ENCODE measurements at places on chromosomes 12 and 14.

- peak; percentile 65 for DNase-seq
Measured at GRCh38 chr12:11581179-11581755, 68.2 kb upstream of the ETV6 start.

DNA sequence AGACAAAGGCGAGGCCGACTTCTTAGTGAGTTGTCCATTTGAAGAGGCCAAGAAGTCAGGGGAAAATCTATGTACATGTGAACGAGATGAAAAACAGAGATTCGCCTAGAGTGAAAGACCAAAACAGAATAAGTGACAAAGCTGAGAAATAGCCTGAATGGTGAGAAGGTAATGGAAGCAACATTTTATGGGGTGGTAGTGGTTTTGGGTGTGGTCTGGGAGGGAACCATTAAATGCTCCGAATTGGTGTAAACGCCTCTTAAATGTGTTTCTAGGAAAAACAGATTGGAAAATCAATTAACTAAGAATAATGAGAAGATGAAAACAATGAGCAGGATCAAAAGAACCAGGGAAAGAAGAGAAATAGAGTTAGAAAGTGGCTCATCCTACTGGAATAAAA is 83.8 kb upstream of the MANSC4 start:
- no peak for DNase-seq

DNA sequence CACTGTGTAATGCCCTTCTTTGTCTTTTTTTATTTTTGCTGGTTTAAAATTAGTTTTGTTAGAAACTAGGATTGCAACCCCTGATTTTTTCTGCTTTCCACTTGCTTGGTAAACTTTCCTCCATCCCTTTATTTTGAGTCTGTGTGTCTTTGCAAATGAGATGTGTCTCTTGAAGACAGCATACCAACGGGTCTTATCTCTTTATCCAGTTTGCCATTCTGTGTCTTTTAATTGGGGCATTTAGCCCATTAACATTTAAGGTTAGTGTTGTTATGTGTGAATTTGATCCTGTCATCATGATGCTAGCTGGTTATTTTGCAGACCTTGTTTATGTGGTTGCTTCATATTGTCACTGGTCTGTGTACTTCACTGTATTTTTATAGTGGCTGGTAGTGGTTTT is 43.5 kb upstream of the LALBA start:
- no peak for DNase-seq

GRCh38 chr12:1553987-1554982 is 40.1 kb downstream of the FBXL14 start:
- no peak for DNase-seq

GRCh38 chr14:100568998-100569733 is 18.1 kb downstream of the BEGAIN start:
- no peak for DNase-seq

GRCh38 chr12:12024911-12025682 is 45.6 kb upstream of the BCL2L14 start:
- no peak for DNase-seq

- no peak for DNase-seq
Measured at GRCh38 chr12:43816168-43816567, 10.1 kb upstream of the TWF1 start.

DNA sequence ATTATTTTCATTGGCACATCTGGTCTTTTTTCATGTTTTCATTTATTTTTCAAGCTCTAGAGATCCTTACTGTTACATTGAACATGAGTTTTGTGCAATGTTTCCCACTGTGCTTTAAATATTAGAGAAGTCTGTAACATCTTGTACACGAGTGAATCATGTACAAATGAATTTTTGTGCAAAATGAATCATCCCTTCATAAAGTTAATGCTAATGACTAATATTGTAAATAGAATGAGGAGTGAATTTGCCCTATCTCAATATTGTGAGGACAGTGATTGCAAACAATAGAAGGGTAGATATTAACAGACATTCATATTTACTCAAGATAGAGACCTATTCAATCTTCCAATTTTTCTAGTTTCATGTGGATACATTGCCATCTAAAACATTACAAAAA is 463.3 kb upstream of the FOXG1 start:
- DNase-seq, result no peak

DNA sequence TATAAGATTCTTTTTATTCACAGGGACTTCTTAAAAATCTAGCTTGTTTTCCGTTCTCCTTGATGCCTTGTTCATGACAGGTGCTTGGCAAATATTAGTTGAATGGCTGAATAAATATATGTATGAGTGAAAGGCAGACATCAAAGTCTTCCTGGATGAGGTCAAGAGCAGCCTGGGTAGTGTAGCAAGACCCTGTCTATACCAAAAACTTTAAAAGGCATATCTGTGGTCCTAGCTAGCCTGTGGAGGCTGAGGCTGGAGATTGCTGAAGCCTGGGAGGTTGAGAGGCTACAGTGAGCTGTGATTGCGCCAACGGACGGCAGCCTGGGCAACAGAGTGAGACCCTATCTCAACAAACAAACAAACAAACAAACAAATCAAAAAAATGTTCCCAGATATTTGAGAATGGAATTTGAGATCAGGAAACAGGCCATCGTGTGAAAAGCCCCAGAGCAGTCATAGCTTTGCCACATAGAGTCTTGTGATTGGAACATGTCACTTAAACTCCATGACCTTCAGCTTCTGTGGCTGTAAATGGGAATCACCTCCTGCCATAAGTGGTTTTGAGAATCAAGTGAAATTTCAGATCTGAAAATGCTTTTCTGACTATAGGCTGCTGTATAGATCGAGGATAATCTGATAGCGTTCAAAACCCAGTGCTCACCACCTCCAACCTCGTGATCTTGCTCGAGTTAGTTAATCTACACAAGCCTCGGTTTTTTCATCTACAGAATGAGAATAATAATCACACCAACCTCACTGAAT is 64.3 kb downstream of the ZFP36L1 start:
- DNase-seq, result no peak

DNA sequence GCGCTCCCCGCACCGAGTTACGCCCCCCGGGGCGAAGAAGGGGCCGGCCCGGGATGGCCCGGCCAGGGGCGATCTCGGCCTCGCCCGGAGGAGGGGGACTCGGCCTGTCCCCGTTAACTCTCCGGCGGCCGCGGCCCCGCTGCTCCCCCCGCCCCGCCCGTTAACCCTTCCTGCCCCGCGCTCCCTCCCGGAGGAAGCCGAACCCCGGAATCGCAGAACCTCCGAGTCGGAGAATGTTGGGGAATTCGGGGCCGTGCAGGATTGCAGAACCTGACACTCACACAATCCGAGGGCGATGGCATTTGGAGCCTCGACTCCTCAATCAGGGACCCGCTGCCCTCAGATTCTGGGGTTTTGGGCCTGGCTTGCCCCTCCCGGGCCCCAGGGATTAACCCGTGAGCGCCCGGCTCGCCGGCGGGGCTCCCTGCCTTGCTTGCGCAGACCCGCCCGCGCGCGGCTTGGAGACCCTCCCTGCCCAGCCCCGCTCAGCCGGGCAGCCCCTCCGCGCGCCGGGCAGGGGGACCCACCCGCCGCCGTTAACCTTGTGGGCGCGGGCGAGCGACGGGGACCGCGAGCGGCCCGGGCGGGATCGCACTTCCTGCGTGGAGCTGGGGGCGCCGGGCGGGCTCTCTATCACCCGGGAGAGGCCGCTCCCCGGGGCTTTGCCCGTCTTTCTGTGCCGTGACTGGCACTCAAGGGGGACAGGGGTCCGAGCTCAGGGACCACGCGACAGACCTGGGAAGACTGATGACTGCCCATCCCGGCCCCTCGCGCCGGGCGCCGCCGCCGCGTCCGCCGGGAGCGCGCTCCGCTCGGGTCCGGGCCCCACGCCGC is 18.8 kb downstream of the BEGAIN start:
- DNase-seq, result no peak

GRCh38 chr12:6285063-6285477 is 25.4 kb upstream of the PLEKHG6 start:
- DNase-seq, result peak; percentile 78

GRCh38 chr14:60116181-60116580 is 24.5 kb downstream of the PCNX4 start:
- no peak for DNase-seq

GRCh38 chr12:32737715-32738114 is 18.0 kb downstream of the YARS2 start:
- DNase-seq, result no peak

DNA sequence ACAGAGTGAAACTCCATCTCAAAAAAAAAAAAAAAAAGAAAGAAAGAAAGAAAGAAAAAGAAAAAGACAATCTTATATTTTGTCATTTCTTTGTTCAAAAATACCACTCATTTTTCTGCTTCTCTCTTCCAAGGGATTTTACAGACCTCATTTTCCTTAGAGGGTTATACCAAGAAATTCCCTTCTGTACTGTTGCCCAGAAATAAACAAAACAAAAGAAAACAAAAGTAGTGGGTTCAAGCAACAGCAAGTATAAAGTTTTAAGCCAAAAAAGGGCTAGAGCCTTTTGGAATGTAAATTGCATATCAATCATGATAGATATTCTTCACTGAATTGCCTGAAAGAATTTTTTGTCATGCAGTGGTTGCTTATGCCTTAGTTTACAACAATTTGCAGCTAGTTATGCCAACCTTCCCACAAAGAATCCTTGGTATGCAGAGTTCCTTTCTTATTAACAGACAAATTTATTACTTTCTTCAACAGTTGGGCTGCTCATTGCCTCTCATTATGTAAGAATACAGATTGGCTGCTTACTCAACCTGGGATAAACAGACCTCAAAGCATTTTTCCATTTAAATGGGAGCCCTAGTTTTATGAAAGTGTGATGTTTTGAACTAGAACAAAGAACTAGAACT is 129.1 kb upstream of the PPFIA2 start:
- DNase-seq, result no peak

DNA sequence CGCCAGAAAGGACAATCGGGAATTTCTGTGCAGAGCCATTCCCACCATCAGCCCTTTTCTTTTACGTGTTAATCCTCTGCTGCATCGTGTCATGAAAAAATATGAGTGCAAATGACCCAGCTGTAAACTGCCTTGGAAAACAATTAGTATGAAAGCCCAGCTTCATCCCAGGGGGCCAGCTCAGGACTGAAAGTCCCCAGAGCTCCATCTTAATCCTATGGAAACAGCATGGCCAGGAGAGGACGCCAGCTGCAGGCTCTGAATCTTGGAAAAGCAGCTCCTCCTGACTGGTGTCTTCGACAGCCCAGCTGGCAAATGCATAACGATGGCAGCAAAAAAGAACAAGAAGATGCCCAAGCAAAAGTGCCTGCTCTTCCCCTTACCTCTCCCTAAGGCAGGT is 191.5 kb downstream of the NTF3 start:
- no peak for DNase-seq

DNA sequence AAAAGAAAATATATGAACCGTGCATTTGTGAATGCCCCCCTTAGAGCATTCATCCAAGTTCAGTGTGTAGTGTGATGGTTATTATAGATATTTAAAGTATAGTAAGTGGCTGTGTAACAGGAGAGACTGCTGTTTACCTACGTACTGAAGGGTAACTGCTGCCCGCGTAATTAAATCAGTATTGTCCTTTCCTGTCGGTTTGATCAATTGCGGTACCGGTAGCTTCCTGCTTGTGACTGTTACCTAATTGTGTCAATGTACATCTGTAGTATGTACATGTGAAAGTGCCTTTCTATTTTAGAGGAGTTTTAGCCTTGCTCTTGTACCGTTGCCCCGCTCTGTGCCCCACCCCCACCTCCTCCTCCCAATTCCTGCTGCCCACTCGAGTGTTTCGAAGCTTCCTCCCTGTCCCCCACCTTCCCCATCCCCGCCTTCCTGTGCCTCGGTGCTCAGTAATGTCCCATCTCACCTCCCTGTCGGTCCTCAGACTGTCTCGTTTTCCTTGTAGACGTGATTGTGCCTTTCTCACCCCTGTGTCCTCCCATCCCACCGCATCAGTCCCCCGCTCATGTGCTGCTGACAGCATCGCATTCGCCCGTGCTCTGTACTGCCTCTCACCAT is 75.0 kb downstream of the KICS2 start:
- DNase-seq, result no peak

- DNase-seq, result no peak
Measured at GRCh38 chr12:64583771-64584421, 26.4 kb upstream of the RASSF3 start.

- DNase-seq, result no peak
Measured at GRCh38 chr14:58673722-58674121, 36.0 kb downstream of the DACT1 start.

- peak; percentile 79 for DNase-seq
Measured at GRCh38 chr14:77862154-77862786, 62.4 kb downstream of the ADCK1 start.

DNA sequence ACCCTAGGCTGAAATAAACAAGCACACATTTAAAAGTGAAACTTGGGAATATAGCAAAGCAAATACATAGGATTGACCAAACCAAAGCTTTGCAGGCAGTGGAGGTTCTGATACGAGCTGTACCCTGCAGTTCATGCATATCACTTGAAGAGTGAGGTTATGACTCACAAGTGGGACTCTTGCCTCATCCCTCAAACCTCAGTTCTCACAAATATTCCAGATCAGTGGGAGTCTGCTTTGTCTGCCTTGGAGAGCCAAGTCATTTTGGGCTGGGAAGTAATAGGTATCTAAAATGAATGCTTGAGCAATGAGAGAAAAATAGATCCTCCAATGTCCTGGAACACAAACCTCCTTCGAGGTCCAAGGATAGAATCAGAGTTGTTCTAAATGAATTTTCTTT is 116.4 kb downstream of the LRIG3 start:
- DNase-seq, result peak; percentile 35

All from femur (tissue), 1 donor.